ENCODE measurements at places on chromosomes 5 and 9.

GRCh38 chr5:72955143-72955767 lies 586 bp upstream of the FCHO2 start:
- peak; percentile 91 for DNase-seq
- H3K4me1 ChIP-seq, result peaks cover 29% of the 10 kb centered on the region
- peak overlapping the region; percentile 96 for H3K27ac ChIP-seq
- peak overlapping the region; percentile 86 for H3K4me3 ChIP-seq
- H3K27me3 ChIP-seq, result no peaks in the 10 kb centered on the region

DNA sequence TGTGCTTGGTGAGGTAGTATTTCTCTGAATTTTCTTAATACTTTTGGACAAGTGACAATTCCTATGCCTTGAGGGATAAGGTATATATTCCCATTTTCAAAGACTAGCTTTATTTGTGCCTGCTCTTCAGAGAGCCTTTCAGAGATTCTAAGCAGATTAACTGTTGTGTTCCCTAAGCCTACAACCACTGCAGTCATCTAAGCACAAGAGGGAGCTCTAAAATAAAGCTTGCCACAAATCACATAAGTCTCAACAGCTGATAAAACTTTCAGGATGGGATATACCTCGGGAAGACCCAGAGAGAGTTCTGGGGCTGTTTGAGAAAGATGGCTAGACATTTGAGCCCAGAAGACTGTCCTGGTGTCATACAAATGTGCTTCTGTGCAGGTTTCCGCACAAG lies 157.3 kb downstream of the CYLC2 start:
- no peak overlapping the region for H3K27ac ChIP-seq
- H3K27me3 ChIP-seq, result no peaks in the 10 kb centered on the region
- no peaks in the 10 kb centered on the region for H3K4me1 ChIP-seq
- no peaks in the 10 kb centered on the region for H3K36me3 ChIP-seq
- H3K4me3 ChIP-seq, result no peak overlapping the region
- no peak for DNase-seq

DNA sequence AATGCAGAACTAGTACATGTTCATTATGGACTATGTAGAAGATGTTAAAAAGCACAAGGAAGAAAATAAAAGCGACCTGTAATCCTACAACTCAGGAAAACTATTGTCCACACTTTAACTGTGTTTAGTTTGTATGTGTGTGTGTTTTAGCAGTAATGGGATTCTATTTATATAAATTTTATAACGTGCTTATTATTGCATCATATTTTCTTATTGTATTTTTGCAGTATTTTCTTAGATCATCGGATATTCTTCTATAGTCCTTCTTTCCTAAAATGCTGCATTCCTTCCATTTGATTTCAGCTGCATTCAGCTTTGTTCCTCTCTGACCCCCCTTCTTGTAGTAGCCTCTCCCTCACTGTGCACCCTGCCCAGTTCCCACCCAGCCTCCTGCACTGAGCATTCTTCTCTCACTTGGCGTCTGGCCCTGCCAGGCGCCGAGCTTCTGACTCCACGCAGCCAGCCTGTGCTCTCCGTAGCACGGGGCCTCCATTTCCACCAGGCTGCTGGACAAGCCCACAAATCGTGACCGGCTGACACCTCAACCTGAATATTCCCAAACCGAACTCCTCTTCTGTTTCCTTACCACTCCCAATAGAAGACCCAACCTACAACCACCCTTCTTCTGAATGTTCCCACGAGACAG lies 39.9 kb downstream of the MVB12B start:
- H3K36me3 ChIP-seq, result no peaks in the 10 kb centered on the region
- DNase-seq, result no peak
- no peak overlapping the region for H3K4me3 ChIP-seq
- peaks cover 13% of the 10 kb centered on the region for H3K4me1 ChIP-seq
- no peak overlapping the region for H3K27ac ChIP-seq

DNA sequence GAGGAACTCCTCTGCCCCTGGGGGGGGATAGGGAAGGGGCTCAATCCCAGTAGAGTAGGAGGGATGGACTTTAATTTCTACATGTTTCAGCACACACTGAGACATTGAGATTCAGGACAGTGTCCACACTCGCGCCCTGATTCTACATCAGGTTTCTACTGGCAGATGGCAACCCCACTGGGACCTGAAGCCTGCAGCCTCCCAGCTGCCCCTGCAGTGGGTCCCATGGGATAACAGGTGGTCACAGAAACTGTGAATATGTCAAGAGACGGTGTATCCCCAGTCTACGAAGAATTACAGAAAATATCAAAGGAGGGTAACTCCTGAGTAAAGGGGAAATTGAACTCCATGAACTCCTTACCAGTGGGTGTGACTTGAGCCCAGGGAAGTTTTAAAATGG lies 2.4 kb upstream of the TERT start:
- H3K27ac ChIP-seq, result no peak overlapping the region
- H3K27me3 ChIP-seq, result peaks cover 27% of the 10 kb centered on the region
- H3K4me3 ChIP-seq, result no peak overlapping the region
- no peaks in the 10 kb centered on the region for H3K36me3 ChIP-seq

DNA sequence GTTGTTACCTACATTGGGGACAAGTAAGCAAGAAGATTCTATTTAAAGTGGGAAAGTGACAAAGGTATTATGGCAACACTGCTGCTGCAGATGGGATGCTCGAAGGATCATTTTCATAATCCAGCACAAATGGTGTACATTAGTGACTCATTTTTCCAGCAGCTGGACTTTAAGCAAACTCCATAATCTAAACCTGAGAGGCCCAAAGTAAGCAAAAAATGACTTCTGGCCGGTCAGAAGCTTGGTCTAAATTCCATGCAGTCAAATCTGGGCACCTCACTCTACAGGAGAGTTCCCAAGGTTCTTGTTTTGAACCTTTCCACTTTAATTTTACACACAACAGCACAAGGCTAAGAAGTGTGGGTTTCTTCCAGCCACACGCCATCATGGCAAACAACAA lies 43.6 kb upstream of the TRAF1 start:
- no peak for DNase-seq
- H3K27ac ChIP-seq, result no peak overlapping the region
- no peaks in the 10 kb centered on the region for H3K36me3 ChIP-seq
- H3K27me3 ChIP-seq, result no peaks in the 10 kb centered on the region
- no peak overlapping the region for H3K4me3 ChIP-seq

GRCh38 chr9:130535818-130536521 lies 43.4 kb upstream of the FUBP3 start:
- H3K4me3 ChIP-seq, result no peak overlapping the region
- H3K4me1 ChIP-seq, result no peaks in the 10 kb centered on the region
- peaks cover 65% of the 10 kb centered on the region for H3K27me3 ChIP-seq
- no peak for DNase-seq
- H3K27ac ChIP-seq, result no peak overlapping the region

DNA sequence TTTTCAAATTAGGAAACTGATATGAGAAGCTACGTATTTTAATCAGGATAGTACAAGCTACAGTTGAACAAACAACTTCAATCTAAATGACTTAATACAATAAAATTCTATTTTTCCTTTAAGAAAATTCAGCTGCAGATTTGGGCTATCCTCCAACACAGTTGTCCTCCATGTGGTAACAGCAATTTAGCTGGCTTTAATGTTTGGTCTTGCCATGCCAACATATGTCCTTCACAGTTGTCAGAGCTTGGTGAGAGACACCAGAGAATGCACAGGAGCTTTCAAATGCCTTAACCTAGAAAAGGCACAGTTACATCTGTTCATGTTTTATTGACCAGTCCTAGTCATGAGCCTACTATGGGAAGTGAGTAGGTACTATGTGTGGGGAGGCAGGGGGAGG lies 10.8 kb downstream of the FAM174A start:
- H3K4me3 ChIP-seq, result no peak overlapping the region
- no peaks in the 10 kb centered on the region for H3K27me3 ChIP-seq
- H3K36me3 ChIP-seq, result no peaks in the 10 kb centered on the region
- no peak overlapping the region for H3K27ac ChIP-seq
- H3K4me1 ChIP-seq, result peaks cover 35% of the 10 kb centered on the region

DNA sequence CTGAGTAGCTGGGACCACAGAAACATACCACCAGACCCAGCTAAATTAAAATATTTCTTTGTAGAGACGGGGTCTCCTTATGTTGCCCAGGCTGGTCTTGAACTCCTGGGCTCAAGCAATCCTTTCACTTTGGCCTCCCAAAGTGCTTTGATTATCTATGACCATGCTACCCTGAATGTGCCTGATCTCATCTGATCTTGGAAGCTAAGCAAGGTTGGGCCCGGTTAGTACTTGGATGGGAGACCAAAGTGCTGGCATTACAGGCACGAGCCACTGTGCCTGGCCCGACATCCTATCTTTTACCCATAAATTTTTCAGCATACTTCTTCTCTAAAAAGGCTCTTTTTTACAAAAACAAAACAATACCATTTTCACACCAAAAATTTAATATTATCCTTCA lies 137.0 kb upstream of the LRRTM2 start:
- no peak overlapping the region for H3K4me3 ChIP-seq
- no peaks in the 10 kb centered on the region for H3K27me3 ChIP-seq
- H3K4me1 ChIP-seq, result no peaks in the 10 kb centered on the region
- peaks cover 9% of the 10 kb centered on the region for H3K36me3 ChIP-seq

DNA sequence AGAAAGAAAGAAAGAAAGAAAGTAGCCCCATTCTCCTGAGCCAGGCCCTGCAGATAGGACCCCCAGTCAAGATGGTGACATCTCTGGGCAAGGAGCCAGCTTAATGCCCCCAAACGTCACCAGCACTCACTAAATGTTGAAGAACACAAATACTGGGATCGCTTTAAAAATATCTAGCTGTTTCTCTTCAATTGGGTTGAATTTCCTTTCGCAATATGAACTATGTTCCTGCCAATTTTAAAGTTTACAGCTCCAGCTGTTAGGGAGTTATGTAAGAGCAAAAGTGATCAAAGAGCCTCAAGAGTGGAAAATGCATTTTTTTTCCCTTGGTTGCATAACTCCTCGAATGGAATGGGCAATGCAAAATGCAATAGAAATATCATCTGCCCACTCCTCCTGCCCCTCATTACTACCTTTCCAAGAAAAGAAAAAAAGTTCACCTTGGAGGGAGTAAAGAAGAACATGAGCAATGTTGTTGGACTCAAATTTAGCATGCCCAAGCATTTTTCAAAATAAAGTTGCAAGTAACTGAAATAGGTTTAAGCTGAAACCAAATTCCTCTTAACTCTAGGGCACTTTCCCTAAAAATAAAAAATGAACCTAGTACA lies 244.2 kb upstream of the PIK3R1 start:
- peak overlapping the region; percentile 9 for H3K27ac ChIP-seq
- H3K27me3 ChIP-seq, result no peaks in the 10 kb centered on the region
- H3K4me1 ChIP-seq, result peaks cover 11% of the 10 kb centered on the region

DNA sequence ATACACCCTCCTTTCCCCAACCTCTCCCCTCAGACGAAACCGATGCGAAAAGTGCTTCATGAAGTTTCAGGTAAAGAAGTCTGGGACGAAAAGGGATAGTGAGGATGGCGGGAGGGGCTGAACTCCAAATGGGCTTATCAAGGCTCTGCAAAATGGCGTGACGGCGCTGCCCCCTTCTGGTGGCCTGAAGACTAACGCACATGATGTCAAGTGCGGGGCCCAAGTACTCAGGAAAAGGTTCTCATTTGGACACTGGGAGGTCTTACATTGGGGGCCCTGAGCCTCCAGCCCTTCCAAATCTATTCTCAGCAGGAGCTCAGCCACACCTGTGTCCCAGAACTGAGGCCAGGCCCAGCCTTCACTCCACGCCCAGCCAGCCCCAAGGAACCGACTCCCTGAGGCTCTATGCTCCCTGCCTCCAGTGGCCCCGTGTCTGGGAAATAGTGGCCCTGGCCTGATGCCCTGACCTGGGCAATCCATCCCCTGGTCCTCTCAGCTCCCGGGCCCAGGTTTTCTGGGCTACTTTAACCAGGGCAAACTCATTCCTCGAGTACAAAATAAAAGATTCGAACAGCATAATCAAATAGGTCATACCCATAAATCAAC lies 119.9 kb downstream of the KCNIP1 start:
- peaks cover 6% of the 10 kb centered on the region for H3K27me3 ChIP-seq
- H3K4me3 ChIP-seq, result no peak overlapping the region
- no peaks in the 10 kb centered on the region for H3K4me1 ChIP-seq
- H3K27ac ChIP-seq, result no peak overlapping the region
- no peak for DNase-seq

DNA sequence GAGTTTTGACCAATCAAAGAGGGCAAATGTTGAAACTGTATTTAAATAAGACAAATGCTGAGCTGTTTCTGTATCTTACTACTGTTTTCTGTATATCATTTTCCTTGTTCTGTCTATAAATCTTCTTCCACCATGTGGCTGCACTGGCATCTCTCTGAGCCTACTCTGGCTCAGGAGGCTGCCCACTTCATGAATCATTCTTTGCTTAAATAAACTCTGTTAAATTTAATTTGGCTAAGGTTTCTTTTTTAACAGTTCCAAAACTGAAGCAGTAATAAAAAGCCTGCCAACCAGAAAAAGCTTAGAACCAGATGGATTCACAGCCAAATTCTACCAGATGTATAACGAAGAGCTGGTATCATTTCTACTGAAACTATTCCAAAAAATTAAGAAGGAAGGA lies 40.2 kb upstream of the TAS2R1 start:
- no peaks in the 10 kb centered on the region for H3K36me3 ChIP-seq
- H3K27me3 ChIP-seq, result no peaks in the 10 kb centered on the region
- H3K4me3 ChIP-seq, result no peak overlapping the region
- H3K27ac ChIP-seq, result no peak overlapping the region
- no peak for DNase-seq

- H3K4me3 ChIP-seq, result no peak overlapping the region
- H3K27me3 ChIP-seq, result no peaks in the 10 kb centered on the region
- H3K4me1 ChIP-seq, result no peaks in the 10 kb centered on the region
- no peak for DNase-seq
Observed at GRCh38 chr5:147490989-147491388, 18.9 kb downstream of the DPYSL3 start.

GRCh38 chr5:137604348-137605095 lies 105.4 kb upstream of the SPOCK1 start:
- no peak overlapping the region for H3K27ac ChIP-seq
- H3K27me3 ChIP-seq, result no peaks in the 10 kb centered on the region
- no peaks in the 10 kb centered on the region for H3K4me1 ChIP-seq

DNA sequence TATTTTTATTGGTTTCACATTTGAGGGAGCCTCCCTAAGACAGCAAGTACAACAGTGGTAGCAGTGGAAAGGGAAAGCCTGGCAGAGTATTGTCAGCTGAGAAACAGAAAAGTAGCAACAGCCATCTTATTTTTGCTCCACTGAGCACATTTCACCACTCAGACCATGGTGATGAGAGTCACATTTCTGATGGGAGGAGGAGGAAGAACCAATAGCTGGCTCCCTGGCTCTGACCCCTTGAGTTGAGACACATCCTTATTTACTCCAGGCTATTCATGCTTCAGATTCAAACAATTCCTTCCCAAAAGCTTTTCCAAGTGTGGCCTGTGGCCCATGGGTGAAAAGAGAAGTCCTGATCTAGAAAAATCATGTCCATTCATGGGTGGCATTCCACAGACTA lies 236.3 kb downstream of the ARHGAP26 start:
- no peaks in the 10 kb centered on the region for H3K36me3 ChIP-seq
- H3K4me1 ChIP-seq, result peaks cover 26% of the 10 kb centered on the region
- H3K27ac ChIP-seq, result peak overlapping the region; percentile 32

All from psoas muscle (tissue), 8 donors.